ENCODE measurements at places on chromosomes 3 and 15.

- DNase-seq, result peak; percentile 30
These were observed 74.5 kb downstream of the RAB7A start for GRCh38 chr3:128800241-128801187.

DNA sequence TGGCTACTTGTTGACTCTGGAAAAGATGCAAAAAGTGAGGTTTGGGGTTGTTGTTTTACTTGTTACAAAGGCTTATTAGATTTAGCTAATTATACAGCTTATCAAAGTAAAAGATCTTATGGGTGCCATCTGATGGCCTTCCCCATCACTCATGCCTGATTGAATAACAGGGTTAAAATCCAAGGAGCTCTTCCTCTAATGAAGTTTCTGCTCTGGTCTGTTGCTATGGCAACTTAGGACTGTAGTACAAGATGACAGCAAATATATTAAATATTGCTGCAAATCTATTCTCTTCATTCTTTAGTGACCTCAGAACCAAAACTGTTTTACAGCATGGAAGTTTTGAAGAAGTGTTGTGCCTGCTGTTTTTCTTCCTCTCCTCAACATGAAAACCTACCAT lies 45.6 kb upstream of the SRGAP3 start:
- no peak for DNase-seq

GRCh38 chr3:38204599-38205471 lies 39.5 kb downstream of the OXSR1 start:
- DNase-seq, result no peak

GRCh38 chr3:16917256-16917935 lies 32.6 kb downstream of the PLCL2 start:
- no peak for DNase-seq

DNA sequence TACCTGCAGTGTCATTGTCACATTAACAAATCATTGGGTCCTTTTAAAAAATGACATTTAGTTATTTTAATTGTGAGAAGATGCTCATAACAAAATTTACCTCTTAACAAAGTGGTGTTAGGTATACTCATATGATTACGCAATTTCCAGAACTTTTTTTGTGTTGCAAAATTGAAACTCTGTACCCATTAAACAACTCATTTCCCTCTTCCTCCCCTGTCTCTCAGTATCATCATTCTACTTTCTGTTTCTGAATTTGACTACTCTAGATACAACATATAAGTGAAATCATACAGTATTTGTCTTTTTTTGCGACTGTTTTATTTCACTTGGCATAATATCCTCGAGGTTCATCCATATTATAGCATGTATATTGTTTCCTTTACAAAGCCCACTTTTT lies 58.7 kb upstream of the CHST2 start:
- DNase-seq, result no peak

DNA sequence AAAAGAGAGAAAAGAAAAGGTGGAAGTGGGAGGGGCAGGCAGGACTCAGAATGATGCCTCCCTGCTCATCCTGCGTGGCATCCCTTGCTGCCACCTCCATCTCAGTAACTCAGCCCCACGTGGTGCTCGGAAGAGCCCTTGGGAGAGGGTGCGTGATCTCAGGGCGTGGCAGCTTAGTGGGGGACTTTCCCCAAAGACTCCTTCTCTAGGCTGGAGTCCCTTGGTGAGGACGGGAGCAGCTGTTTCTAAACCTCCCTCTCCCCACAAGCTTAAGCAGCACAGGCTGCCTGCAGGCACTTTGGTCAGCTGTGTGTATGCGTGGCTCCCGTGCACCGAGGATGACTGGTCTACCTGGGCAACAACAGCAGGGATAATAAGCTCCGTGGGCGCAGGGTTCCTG lies 7.4 kb upstream of the ANPEP start:
- no peak for DNase-seq

GRCh38 chr15:30068326-30068725 lies 14.4 kb upstream of the GOLGA8J start:
- no peak for DNase-seq

DNA sequence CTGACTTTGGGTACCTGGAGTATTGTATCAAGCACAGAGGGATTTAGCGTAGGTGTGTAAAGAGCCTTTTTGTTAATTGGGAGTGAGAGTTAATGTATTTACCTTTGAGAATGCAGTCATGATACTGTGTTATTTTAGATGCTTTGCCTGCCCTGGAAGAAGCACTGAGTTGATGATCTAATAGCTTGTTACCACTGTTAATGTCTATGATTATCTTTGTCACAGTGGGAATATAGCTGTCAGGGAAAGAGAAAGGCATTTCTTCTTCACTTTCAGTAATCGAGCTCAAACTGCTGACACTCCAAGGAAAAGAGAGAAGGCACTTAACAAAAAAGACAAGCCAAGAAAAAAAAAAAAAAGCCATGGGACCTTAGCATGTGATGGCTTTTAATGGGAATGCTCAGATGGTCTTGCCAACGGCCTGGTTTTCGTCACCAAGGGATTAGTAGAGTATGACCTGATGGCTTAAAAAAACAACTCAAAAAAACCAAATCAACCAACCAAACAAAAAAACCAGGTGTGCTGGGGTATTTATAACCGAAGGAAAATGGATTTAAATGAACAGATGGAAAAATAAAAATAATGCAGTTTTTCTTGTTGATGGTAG lies 387.4 kb downstream of the PTPRG start:
- no peak for DNase-seq

DNA sequence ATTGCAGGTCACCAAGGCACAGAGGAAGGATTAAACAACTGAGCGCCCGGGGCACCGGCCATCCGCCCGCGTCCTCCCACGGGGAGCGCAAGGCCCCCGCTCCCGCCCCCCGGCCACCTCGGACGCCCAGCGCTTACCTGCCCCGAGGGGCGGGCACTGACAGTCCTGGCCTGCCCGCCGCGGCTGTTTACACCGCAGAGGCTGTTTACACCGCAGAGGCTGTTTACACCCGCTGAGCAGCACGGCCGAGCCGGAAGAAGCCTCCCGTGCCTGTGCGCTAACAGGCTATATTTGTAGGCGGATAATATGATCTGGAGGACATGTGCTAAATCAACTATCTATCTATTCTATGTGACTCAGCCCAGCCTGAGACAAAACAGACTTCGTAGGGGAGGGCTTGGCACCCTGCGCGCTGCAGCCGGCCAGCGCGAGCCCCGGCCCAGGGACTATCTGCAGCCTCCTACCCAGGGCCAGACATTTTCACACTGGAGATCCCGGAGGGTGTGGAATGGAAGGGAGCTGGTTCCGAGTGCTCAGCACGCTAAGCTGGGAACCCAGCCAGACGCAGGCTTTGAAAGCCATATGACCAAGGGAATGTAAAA lies at the start of gene LRRC2:
LRRC2 (minus strand) TSS at position 263 of the 602 bp plus-strand sequence. CDS start 14,711 bp downstream, outside the sequence.
- DNase-seq, result peak; percentile 12

DNA sequence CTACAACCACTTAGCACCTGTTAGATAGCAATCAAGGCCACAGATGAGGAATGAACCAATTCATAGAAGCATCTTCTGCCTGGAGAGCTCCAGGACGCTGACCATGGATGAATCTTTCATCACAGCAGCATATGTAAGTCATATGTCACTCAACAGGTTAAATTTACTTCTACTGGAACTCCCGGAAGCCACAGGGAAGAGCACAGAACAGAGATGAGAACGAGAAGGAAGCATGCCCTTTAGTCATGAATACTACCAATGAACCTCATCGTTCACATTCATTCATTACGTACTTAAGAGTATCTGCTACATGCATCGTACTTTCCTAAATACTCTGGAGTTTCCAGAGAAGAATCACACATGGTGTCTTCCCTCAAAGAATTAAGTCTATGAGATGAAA lies 192.8 kb downstream of the STT3B start:
- DNase-seq, result no peak

GRCh38 chr15:75796321-75796720 lies 46.9 kb upstream of the UBE2Q2 start:
- DNase-seq, result no peak

- no peak for DNase-seq
These were observed 3.2 kb downstream of the ITGB5 start for GRCh38 chr3:124883766-124884473.

- no peak for DNase-seq
These were observed 97.6 kb upstream of the CNTN3 start for GRCh38 chr3:74711913-74712512.

GRCh38 chr3:66572938-66573710 lies 72.3 kb upstream of the LRIG1 start:
- no peak for DNase-seq

Measured in activated T-cell treated with anti-CD3 and anti-CD28 coated beads, Interleukin-2, amount 50 U/mL, for 4 hours (primary cell).